Right cardiac atrium (tissue), 5 donors: ENCODE measurements at places on chromosomes 13 and 19. TPM values are rescaled to one million over a fixed set of nuclear protein-coding genes. Genes with fewer than 3 reads are reported as not detected.

GRCh38 chr19:43726736-43727592 is 11.1 kb downstream of the IRGC start:
- peak; percentile 79 for DNase-seq

GRCh38 chr13:37833411-37833810 is 36.2 kb downstream of the TRPC4 start:
- DNase-seq = no peak

DNA sequence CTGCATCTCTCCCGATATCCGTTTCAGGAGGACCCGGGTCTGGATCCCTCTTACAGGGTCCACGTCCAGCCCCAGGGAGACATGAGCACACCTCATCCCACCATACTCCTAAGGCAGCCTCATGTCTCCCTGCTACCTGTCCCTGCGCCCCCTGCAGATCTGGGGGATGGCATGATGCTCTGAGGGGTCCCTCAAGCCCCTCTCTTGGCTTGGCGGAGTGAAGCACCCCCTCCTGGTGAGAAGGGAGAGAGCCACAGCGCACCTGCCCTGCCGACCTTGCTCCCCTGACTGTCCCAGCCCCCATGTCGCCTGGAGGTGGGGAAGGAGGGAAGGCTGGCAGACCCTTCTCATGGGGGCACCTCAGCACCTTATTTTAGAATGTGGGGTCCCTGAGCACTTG is 21.5 kb upstream of the ARHGEF7 start:
- no peak for DNase-seq

DNA sequence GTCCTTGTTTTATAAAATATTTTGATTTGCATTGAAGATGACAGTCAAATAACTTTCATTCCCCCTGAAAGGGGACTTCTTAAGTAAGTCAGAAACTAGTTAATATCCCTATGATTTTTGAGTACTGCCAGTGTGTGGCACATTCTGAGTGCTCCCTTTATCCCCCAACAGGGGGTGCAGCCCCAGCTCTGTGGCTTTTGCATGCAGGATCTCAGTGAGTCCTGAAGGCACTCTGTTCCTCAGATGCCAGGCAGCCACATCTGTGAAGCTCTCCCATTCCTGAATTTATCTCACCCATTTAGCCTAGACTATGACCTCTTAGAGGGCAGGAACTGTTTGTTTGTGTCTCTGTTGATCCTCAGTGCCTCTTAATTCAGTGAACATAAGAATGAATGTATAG is 123.1 kb downstream of the CDK8 start:
- peak; percentile 18 for DNase-seq

- DNase-seq = no peak
Observed at GRCh38 chr13:112831196-112831595, 137.8 kb upstream of the MCF2L start.

GRCh38 chr13:37615276-37615675 is 16.7 kb upstream of the POSTN start:
- DNase-seq = no peak

Gene SRRM5
- 0.34 TPM for polyA plus RNA-seq

DNA sequence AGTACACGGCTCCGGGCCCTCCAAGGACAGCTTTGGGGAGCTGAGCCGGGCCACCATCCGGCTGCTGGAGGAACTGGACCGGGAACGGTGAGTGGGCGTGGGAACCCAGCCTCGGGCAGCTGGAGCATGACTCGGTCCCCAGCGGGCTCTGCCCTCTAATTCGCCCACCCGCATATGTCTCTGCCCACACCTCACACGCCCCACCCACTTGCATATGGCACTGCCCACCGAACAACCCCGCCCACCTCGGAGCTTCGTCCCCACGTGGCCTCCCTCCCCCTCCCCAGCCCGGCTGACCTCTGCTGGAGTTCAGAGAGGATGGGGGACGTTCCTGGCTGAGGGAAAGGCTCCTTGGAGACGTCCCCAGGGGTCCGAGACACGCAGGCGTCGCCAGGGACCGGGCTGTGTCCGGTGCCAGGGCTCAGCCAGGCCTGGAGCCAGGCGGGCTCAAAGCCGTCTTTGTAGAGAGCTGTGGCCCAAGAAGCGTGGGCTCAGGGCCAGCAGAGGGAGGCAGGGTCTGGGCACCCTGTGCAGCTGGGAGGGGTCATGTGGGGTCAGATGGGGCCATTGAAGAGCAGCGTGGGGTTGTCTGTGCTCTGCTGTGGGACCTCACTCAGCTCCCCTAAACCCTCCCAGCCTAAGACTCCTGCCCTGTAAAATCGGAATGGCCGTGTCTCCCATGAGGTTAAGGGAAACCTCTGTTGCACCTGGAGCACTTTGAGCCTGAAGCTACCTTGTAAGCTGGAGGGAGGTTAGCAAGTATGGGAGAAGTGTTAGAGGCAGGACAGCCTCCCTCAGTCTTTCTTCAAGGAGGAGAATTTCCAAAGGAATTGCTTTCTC is 3.8 kb downstream of the APC2 start:
- peak; percentile 87 for DNase-seq

Gene KLK13
- 0.20 TPM for polyA plus RNA-seq

Gene CLDND2
- polyA plus RNA-seq = 0.45 TPM

DNA sequence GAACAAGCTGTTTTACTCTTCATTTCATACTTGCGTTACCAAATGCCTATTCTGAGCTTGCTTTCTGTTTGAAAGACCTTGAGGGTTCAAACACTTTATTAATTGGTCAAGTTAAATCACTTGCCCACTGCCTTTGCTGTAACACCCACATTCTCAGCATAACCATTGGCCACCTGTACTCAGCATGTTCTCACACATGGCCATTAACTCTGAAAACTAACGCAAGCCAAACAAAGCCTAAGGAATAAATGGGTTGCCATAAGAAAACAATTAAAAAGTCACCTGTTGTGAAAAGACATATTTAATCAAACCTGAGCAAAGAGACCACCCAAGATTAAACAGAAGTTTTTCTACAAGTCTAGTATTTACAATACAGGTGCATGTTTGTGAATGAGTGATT is 517.2 kb upstream of the SPRY2 start:
- DNase-seq = no peak

Gene TNFRSF19
- 15.6 TPM for polyA plus RNA-seq

DNA sequence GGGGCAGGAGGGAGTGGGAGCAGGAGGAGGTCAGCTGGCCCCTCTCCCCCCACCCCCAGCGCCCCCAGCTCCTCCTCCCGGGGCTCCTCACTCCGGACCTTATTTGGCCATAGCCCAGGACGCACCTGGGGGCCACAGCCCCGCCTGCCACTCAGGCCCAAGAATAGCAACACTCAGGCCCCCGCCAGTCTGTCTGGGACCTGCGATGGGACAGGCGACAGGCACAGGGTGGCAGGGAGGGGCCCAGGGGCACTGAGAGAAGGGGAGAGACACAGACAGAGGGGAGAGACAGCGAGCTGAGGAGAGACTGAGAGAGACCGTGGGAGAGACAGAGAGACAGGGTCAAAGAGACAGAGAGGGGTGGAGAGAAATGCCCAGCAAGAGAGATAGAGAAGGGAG is 10.2 kb downstream of the JOSD2 start:
- DNase-seq = peak; percentile 77
